ENCODE measurements at places on chromosomes 3 and 15.

GRCh38 chr15:100147828-100148227 lies 193.9 kb downstream of the ADAMTS17 start:
- DNase-seq, result no peak

GRCh38 chr3:116340680-116341216 lies 104.5 kb downstream of the LSAMP start:
- DNase-seq, result no peak

- DNase-seq, result no peak
Measured at GRCh38 chr3:111846039-111846438, 13.0 kb upstream of the PHLDB2 start.

DNA sequence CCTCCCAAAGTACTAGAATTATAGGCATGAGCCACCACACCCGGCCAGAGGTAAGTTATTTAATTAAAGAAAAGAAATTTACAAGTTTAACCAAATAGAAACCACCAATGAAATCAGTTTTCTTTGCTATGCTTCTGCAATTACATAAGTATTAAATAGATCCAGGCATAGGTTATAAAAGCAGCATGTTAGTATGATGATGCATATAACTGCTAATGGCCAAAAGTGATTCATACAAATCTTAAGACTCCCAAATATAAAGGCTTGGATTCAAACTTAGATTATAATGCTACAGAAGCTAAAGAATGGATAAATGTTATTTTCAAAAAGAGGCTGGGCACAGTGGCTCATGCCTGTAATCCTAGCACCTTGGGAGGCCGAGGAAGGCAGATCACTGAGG lies 32.8 kb upstream of the HDC start:
- DNase-seq, result no peak

DNA sequence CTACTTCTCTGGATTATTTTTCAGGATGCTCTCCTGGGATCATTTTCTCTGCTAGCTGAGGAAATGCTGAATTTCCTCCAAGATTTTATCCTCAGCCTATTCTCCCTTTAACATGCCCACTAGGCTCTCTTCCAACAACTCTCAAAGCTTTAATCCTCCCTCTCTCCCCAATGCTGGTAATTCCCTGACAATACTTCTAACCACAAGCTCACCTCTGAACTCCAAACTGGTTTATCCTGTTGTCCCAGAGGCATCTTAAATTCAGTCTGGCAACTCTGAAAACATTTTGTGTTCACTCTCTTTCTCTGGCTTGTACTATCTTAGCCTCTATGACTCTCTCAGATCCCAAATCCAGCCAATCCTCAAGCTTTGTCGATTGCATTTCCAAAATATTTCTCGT lies 490.3 kb downstream of the MECOM start:
- DNase-seq, result no peak

- peak; percentile 79 for DNase-seq
Measured at GRCh38 chr3:181457190-181457589, 254.5 kb upstream of the SOX2 start.

- DNase-seq, result no peak
Measured at GRCh38 chr3:26104851-26105251, 315.0 kb downstream of the OXSM start.

DNA sequence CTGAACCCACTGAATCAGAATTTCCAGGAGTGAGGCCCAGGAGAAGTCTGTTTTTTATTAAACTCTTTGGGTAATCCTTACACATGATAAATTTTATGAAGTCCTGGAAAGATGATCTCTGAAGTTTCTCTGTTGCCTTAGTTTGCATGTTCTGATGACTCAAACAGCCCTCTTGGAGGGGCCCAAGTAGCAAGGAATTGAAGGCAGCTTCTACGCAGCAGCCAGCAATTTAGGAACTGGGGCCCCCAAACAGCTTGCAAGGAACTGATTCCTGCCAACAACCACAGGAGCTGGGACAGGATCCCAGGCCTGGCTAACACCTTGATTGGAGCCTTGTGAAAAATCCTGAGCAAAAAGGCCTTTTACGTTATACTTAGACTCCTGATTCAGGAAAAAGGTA lies 5.4 kb upstream of the ACP3 start:
- no peak for DNase-seq

GRCh38 chr15:39974656-39975230 lies 40.8 kb downstream of the EIF2AK4 start:
- no peak for DNase-seq

DNA sequence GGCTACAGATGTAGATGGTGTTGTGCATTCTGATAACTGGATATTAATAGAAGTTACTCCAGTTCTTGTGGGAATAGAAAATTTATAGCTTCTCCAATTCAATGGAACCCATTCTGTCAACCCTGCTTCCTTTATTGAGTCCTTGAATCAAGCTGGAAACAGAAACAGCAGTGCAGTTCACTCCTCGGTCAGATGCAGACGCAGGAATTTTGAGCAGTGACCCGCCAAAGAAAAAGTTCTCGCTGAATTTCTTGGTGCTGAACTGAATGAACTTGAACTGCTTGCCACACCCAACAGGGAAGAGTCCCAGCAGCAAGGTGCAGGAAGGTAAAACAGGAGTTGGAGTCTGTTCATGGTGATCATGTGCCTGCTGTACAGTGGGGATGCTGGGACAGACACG lies 10.3 kb downstream of the HRH1 start:
- peak; percentile 60 for DNase-seq

- no peak for DNase-seq
Measured at GRCh38 chr15:89075101-89075640, 13.1 kb upstream of the ABHD2 start.

GRCh38 chr3:25476639-25477038 lies 48.6 kb downstream of the RARB start:
- DNase-seq, result no peak

- DNase-seq, result no peak
Measured at GRCh38 chr3:112958811-112959560, 15.9 kb downstream of the CD200R1 start.

DNA sequence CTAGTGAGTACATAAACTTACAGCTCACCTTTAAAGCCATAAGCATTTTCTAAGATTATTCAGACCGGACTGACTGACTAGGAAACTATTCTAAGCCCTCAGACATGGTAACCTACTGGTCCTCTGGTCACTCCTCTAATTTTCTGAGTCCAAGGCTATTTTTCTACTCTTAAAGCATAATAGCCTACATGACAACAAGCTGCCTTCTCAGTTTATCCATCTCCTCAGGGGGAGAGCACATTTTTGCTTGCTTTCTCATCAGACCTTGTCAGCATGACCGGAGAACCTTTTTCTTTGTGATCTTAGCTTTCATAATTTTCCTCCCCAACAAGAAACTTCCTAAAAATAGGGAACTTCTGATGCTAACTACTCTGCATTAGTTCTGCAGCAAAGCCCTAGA lies 38.4 kb downstream of the UBP1 start:
- no peak for DNase-seq

DNA sequence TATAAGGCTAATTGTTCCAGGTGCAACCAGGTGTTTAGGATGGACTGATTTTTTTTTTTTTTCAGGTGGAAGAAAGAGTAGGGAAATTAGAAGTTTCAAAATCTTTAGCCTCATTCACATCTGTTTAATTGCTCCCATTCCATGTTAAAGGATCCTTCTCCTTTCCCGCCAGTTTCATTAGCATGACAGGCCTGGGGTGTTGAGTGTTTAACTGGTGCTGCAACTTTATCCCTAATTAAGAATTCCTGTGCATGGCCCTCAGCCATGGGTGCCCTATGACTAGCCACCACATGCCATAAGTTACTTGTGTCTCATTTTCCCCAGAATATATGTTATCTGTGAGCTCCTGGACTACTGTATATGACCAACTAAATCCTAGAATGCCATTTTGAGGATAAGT lies 501.4 kb downstream of the NSUN3 start:
- no peak for DNase-seq

GRCh38 chr3:127458696-127459604 lies 131.6 kb downstream of the TPRA1 start:
- DNase-seq, result no peak

- no peak for DNase-seq
Measured at GRCh38 chr15:33068511-33068990, 126.0 kb downstream of the FMN1 start.

DNA sequence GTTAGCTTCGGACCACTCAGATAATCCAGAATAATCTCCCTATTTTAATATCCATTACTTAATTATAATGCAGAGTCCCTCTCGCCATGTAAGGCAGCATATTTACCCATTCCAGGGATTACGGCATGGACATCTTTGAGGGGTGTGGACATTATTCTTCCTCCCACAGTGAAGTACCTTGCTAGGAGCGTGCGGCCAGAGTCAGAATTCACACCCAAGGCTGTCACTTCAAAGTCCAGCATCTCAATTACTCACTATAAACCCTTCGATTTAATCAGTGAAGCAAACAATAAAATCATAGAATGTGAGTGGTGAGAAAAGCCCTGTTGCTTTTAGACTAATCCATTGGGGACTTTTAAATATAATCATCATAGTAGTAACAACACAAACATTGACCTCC lies 11.6 kb downstream of the SEMA6D start:
- no peak for DNase-seq

DNA sequence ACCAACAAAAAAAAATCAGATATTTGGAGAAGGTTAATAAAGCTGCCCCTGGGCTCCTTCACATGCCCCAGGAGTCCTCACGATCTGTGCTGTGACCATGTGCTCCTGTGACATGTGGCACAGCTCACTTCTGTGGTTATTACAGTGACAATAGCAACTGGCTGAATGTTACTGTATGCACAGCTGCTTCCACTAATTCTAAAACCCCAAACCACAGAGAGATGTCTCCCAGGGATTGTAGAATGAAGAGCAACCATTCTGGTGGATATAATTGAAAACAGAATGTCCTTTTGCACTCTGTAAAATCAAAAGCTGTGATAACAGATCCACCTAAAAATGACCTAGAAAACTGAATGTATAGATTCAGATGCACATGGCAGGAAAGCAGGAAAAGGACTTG lies 489.2 kb upstream of the CNTN4 start:
- peak; percentile 82 for DNase-seq

DNA sequence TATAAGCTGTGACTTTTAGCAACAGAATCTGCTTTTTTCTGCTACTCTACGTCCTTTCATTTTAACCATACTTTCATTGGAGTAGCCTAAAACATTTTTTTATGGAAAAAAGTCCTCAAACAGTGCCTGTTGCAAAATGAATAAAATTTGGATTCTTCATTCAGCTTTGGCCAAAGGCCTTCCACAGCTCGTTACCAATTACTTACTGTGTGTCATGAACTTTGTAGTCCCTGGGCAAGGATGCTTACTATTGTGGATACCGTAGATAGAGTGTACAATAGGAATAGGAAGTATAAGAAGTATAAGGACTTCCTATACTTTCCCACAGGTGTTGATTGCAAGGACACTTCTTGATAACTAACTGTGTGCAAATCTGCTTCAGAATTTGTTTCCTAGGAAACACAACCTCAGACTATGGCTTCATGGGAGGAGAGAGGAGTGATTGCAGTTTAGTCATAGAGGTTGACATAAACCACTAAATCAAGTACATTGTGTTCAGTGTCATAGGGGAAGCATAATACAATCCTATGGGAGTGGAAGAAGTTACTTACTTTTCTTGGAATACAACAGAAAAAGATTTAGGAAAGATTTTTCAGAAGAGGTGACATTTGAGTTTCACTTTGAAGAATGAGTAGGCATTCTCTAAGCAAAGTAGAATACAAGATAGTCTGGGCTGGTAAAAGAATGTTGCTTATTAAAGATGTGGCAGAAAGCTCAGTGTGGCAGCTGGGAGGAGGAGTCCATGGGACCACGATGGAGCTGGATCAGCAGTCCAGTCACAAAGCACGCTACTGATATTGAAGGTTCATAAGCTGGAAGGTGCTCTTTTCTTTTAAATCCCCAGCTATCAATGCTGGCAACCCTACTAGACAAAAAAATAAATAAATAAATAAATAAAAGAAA lies 309.7 kb upstream of the TPRG1 start:
- no peak for DNase-seq

- DNase-seq, result peak; percentile 64
Measured at GRCh38 chr3:12891985-12892839, 50.8 kb upstream of the RPL32 start.

- DNase-seq, result no peak
Measured at GRCh38 chr3:100563228-100563627, 46.2 kb upstream of the ADGRG7 start.

GRCh38 chr15:70127288-70127746 lies 29.6 kb upstream of the TLE3 start:
- peak; percentile 52 for DNase-seq

DNA sequence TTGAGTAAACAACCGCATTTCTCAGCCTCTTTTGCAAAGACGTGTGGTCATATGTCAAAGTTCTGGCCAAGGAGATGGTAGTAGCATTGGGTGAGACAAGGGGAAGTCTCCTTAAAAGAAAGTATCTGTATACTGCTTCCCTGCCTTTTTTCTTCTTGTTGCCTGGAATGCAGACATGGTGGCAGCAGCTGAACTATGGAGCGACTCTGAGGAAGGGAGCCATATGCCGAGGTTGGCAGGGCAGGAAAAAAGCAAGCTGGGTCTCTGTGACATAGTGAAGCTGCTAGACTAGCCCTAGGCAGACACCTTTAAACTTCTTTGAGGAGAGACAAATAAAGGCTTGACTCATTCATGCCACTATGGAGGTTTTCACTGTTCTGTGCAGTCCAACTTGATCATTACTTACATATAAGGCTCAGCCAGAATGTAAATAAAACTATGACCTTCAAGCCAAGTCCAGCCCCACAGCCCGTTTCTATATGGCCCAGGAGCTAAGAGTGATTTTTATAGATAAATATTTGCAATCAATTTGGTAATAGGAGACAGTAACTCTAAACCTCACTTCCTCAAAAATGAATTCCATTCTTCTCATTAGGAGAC lies 30.6 kb upstream of the PRICKLE2 start:
- no peak for DNase-seq

DNA sequence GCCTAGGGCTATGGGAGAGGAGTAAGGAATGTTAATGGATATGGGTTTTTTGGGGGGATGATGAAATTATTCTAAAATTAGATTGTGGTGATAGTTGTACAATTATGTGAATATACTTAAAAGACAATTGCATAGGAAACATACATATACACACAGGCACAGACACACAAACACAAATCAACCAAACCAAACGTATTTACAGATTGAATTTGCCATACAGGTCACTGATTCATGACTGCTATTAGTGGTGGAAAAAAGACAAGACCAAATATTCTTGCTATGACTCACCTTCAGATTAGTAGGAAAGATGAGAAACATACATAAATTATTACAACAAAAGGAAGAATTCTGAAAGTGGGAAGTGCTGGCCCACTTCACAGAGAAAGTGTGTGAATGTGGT lies 85.3 kb downstream of the C3orf38 start:
- no peak for DNase-seq

- DNase-seq, result peak; percentile 71
Measured at GRCh38 chr3:11459186-11459824, 184.4 kb downstream of the VGLL4 start.

DNA sequence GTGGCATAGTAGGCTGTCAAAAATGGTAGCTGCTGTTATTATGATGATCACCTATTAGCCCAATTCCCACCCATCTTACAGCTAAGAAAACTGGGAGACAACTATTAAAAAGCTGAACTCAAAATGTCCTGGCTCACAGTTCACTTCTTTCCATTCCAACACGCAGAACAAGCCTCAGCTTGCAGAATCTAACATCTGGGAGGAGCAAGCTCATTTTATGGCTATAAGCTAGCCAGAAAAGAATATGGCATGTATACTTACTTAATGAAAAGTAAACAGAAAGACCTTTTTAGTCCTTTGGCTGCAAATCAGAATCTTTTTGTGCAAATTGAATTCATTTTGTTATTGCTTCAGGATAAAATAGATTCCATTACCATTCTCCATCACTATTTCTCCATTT lies 34.8 kb upstream of the CFAP20DC start:
- DNase-seq, result no peak

All from spinal cord (tissue), 10 donors.